ENCODE measurements at places on chromosomes 3 and 15. TPM values are rescaled to one million over a fixed set of nuclear protein-coding genes. Genes with fewer than 3 reads are reported as not detected.

- no peak for DNase-seq
Observed at GRCh38 chr3:134929976-134930375, 134.9 kb downstream of the EPHB1 start.

DNA sequence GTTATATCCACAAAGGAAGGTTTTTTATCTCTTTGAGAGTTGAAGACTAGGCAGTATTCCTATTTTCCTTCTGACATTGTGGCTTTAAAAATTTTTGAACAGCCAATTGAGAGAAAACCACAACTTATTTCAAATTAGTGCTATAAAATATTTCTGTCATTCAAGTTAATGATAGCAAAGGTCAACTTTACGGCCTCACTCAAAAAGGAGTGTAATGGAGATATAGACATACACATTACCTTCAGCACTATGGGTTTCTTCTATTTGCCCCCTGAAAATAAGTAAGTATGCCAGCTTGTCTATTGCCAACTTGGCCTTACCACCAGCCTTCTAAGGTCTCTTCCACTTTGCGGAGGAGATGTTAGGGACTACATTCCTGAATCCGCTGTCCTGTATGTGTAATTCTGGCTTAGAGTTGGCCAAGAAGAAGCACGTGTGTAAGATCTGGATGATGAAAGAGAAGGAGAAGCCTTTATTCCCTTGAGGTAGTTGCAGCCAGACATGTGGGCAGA lies 44.1 kb upstream of the KBTBD8 start:
- DNase-seq: no peak

GRCh38 chr3:9861201-9861600 lies 17.4 kb upstream of the RPUSD3 start:
- DNase-seq: no peak

- no peak for DNase-seq
Observed at GRCh38 chr3:146375219-146375618, 94.1 kb downstream of the PLSCR2 start.

DNA sequence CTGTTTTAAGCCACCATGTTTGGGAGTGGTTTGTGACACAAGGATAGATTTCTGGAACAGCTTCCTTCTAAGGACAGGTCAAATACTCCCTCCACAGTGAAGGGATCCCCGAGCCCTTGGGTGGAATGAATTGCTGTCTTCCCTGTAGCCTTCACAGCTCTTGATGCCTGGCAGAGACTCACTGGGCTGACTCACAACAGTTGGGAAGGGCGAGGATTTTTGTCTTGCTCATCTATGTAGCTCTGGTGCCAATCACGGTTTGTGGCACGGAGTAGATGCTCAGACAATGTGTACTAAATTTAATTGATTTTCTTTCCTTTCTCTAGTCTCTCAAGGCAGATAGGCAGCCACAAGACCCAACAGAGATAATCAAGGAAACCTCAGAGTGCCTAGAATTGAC lies 27.0 kb downstream of the CRYGS start:
- no peak for DNase-seq

DNA sequence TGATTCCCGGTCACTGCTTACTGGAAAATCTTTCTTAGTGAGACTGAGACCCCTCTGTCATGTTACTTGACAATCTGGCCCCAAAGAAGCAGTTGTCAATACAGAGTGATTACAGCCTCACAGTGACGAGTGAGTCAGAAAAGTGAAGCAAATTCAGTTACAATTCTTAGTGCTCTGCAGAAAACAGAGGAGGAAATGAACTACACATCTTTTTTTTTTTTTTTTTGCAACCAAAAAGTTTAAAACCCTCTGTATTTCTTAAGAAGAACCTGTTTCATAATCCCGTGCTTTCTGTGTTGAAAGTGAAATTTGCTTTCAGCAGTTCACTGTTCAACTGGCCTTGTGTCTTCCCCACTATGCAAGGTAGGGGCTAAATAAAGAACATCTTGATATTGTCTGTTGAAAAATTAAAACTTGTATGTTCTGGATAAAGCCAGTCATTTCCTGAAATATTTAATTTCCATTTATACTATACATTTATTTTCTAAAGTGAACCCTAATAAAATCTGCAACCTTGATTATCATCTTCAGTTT lies 1.9 kb downstream of the AQP9 start:
- no peak for DNase-seq

- no peak for DNase-seq
Observed at GRCh38 chr3:162354356-162354755, 857.7 kb downstream of the OTOL1 start.

DNA sequence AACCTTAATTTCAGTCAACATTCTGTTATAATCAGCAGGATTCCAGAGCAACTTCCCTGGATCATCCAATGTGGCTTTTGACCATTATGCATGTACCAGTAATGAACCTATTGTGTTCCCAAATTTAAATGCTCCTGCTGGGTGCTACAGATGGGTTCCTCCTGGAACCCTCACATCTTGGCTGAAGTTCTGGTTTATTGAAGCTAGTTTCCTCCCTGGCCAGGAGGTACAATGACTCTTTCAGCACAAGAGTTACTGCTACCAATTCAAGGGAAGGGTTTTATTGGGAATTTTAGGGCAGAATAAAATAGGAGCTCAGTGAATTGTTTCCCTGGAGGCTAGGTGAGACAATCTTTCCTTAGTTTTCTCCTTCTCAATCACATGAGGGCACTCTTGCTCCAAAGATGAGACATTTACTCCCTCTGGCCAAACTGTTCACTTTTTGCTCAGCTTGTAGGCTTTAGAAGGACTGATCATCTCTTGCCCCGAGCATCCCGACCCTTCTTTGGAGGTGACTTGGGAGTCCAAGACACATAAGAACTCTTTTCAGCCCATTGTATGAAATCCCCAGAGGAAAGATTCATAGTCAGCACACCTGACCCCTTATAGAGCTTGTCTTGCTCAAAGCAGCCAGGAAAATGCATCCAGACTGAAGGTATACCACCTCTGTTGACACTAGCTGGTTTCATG lies 8.8 kb upstream of the NPHP3 start:
- DNase-seq: no peak

DNA sequence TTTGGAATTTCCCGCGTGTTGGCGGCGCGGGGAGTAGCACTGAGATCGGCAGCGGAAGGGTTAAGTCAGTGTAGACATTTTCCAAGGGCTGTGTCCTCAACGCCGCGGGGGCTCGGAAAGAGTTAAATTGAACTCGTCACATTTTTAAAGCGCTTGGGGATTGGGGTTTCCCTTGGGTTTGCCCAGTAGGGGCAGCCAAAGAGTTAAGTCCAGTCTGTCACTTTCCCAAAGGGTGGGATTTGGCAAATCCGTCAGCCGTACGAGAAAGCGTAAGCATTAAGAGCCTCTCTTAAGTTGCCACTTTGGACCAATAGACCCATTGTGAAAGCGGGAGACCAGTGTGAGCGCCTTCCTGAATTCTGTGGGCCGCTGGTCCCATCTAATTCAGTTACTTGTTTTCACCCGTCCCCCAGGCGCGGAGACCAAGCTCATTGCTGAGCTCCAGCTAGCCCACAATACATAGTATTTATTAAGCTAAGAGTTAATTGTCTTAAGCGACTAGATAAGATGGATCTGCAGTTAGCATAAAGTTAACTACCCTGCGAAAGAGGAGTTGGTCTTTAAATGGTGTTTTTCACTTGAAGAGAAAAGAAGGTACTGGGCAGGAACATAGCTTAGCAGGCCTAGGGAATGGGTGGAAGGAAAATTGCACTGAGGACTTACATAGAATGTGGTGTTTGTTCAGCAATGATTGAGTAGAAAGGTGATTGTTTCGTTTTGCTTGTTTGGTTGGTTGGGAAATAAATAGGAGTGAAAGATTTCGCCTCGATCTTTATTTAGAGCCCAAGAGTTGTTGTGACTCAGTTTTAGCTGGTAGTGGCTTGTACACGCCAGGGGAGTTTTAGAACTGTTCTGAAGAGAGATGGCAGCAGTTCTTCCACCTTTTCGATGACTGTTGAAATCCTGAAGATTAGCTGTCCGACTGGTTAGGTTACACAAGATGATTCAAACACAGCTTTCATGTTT lies 932 bp downstream of the ARL8B start:
- DNase-seq: no peak

DNA sequence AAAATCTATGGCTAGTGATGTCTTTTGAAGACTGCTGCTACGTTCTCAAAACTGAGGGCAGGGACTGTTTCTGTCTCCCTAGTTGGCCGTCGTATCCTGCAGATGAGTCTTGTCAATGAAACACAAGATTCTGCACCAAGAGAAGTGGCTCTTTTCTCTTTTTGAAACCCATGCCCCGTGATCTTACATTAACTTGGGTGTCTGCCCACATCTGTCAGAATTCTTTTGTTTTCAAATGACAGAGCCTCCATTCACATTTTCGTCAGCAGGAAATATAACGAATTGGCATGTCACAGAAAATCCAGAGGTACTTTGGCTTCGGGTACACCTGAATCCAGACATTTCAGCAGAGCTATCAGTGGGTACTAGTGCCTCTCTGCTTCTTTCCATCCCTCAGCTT lies 331.3 kb upstream of the PROK2 start:
- no peak for DNase-seq

- DNase-seq: no peak
Observed at GRCh38 chr15:42133886-42134502, 22.4 kb downstream of the PLA2G4F start.

GRCh38 chr3:111998636-111999483 lies at the start of gene TAGLN3:
Gene TAGLN3 (plus strand): TSS chr3:111998922. CDS start chr3:111999423, 501 bp downstream.
- DNase-seq: no peak

GRCh38 chr3:124714223-124714853 lies 15.9 kb upstream of the UMPS start:
- no peak for DNase-seq

DNA sequence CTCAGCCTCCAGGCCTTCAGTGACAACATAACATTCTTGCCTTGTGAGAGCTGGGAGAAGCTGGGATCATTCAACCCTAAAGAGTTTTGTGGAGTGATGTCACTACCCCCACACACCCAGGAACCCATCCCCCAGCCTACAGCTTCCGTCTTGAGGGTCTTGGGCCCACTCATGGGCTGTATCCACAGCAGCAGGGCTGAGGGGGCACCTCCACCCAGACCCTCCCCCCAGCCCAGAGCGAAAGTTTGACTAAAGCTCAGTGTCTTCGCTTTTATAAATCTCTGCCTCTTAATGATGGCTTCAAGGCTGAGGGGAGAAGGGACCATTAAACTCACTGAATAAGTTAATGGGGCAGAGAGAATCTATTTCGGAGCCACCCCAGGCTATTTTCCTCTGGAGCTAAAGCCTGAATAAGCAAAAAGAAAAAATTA lies 23.8 kb downstream of the NTRK3 start:
- no peak for DNase-seq

DNA sequence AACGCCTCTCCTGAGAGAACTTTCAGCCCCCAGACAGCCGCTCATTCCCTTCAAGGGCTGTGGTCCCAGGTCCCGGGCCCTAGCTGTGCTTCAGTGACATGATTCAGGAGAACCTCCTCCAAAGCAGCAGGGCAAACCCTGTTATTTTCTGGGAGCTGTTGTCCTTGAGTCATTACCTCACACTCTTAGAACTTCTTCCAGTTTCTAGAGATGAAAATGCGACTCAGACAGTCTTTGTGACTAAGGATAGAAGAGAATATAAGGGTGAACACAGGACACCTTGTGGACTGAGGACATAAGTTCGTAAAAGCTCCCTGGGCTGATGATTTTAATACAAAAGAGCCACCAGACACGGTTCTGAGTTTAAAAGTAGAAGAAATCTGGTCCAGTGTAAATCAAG lies 203.8 kb downstream of the RORA start:
- no peak for DNase-seq

DNA sequence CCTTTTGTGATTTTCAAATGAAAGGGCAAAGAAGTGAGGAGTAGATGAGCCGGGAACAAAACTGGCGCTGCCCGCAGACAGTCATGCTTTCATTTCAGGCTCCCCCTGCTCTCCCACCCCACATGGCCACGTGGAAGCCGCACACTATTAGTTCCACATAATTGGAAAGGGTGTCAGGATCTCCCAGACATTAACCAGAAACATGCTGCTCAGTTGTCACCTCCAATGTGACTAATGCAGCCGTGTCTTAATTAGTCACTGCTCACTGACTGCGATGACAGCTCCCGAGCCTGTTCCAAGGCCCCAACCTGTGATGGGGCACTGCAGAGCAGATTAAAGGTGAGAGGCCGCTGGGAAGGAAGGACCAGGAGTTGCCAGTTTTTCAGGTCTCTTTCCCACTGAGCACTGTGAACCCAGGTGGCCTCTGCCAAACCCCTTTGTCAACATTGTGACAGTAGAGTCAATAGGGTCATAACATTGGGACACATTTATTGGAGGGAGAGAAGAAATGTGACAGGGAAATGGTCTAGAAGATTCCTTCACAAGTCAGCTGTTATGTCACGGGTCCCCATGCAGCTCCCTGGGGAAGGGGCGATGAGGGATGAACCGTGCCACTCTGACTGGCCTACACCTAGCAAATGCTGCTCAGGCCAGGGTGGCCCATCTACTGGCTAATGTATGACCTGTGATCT lies 38.6 kb upstream of the SFMBT1 start:
- DNase-seq: no peak

GRCh38 chr15:64310036-64310435 lies 45.9 kb downstream of the CSNK1G1 start:
- no peak for DNase-seq

DNA sequence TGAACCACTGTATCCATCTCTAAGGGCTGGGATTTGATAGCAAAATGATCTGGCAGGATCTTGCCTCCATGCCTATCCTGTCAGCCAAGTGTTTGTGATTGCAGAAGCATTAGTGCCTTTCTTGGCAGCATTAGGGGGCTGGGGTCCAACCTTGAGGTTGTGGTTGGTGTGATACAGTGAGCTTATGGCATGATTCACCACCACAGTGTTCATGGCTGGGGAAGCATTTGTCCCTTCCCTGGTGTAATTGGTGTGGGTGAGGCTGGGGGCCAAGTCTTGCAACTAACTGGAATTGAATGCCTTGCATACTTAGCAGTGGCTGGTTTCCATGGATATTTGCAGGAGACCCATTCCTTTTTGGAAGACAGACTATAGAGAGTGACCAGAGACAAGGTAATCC lies 271.0 kb upstream of the TBL1XR1 start:
- DNase-seq: no peak

- no peak for DNase-seq
Observed at GRCh38 chr3:143617050-143617449, 231.2 kb downstream of the SLC9A9 start.

DNA sequence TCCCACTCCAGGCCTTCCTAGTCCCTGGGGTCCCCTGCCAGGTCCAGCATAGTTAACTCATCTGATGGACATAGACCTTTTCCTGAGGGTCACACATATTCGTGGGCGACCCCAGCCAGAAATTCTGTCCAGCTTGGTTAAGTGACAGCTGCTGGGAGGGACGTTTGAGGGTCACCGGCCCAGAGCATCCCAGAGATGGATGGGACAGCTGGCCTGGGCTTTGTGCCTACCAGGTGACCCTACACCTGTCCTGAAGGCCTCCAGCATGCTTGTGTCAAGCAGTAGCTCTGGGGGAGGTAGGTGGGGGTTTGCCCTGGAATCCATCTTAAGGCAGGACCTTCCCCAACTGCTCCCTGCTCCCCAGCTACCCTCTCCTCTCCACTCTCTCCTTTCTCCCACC lies 9.1 kb upstream of the DAG1 start:
- no peak for DNase-seq

SATB1 gene
- 37.1 TPM for total RNA-seq

ZNF501 gene
- total RNA-seq: 5.0 TPM

PDIA5 gene
- total RNA-seq: 28.5 TPM

NEK10 gene
- total RNA-seq: 1.4 TPM

BCL2A1 gene
- not detected for total RNA-seq

ASB14 gene
- not detected for total RNA-seq
